ENCODE measurements at places on chromosomes 11 and 22. TPM values are rescaled to one million over a fixed set of nuclear protein-coding genes. Genes with fewer than 3 reads are reported as not detected.

SERPING1 gene
- total RNA-seq = 7.0 TPM

SRRD gene
- total RNA-seq = 21.4 TPM

- no peaks in the 10 kb centered on the region for H3K4me1 ChIP-seq
- no peaks in the 10 kb centered on the region for H3K27me3 ChIP-seq
- H3K27ac ChIP-seq = no peak overlapping the region
- no peak overlapping the region for H3K4me3 ChIP-seq
- no peaks in the 10 kb centered on the region for H3K36me3 ChIP-seq
Measured at GRCh38 chr11:134455516-134455915, 43.5 kb upstream of the B3GAT1 start.

DNA sequence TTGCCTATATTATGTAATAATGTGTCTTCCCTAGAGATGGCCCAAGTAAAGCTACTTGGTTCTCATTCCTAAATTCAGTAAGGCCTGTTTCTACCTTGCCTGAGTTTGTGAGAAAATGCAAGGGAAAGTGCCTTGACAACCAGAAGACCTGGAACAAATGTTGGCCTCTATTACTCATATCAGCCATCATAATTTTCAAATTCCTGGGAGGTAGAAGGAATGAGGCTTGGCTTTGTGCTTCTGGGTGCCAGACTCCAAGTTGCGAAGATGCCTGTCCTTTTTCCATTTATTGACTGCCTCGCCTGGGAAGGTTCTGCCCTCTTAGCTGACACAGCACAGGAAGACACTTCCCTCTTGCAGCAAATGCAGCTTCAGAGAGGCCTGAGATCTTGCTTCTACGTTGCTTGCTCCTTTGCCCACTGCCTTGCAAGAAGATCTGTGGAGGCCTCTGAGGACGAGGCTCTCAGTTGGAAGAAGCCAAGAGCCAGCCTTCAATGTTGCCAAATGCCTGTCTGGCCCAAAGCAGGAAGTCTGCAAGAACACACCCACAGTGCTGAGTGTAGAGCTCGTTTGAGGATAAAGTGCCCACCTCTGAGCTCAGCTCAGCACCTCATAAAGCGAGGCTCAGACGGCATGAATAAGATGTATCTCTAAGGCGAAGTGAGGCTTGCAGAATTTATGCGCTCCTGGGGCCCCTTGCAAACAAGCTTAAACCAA is 120.1 kb downstream of the GALNT18 start:
- no peaks in the 10 kb centered on the region for H3K27me3 ChIP-seq
- H3K4me1 ChIP-seq = peaks cover 3% of the 10 kb centered on the region
- H3K4me3 ChIP-seq = no peak overlapping the region
- no peak overlapping the region for H3K27ac ChIP-seq
- no peak for DNase-seq

DNA sequence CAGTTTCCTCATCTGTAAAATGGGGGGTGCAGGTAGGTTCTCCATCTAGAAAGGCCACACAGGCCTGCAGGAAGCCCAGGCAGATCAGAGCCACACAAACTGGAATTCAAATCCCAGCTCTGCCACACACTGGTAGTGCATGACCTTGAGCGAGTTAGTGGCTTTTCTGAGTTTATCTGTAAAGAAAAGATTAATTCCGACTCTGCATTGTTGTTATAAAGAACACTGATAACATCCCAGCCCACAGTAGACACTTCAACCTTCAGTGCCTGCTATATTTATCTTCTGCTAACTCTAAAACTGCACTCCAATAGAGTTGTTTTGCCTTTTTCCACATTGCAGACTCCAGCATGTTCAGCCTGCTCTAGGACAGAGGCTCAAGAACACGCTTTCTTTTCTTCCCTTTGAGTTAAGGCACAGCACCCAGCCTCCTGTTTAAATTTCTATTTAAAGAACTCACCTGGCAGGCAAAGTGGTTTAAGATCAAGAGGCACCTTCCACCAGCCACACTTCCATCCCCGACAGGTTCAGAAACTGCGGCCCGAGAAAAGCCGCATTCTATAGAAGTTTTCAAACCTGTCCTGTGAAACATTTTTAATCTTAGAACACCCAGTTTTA is 133.9 kb downstream of the PLEKHA7 start:
- H3K27me3 ChIP-seq = no peaks in the 10 kb centered on the region
- H3K27ac ChIP-seq = no peak overlapping the region
- H3K4me3 ChIP-seq = no peak overlapping the region
- no peak for DNase-seq
- no peaks in the 10 kb centered on the region for H3K36me3 ChIP-seq

DNA sequence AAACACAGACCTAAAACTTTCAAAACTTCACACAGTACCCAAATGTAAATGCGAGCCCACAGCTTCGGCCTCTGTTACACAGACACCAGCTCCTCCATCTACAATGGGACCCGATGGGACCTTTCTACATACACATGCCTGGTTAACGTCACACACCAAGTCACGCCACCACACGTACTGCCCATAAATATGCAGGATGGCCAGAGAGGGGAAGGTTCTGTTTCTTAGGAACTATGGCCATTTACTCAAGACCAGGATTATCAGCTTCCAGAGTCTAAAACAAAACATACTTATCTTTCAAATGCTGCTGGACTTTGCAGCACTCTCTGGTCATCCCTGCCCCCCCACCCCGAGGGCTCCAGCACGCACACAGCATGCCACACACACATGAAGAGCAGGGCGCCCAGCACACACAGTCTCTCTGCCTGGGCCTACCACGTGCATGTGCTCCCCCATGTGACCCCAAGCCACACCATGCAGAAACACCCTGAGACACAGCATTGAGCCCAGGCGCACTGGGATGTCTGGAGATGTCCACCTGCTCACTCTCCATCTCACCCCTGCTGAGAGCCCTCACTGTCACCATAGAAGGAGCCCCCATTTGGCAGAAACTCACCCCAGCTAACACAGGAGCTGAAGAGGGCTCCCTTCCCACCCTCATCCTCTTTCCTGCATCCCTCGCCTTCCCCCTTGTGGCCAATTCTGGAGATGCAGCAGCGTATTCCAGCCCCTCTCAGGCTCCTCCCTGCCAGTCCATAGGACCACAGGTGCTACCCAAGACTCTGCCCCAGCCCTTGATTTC is 61.8 kb downstream of the SLC22A12 start:
- no peaks in the 10 kb centered on the region for H3K4me1 ChIP-seq
- no peak overlapping the region for H3K27ac ChIP-seq
- H3K4me3 ChIP-seq = no peak overlapping the region
- H3K36me3 ChIP-seq = no peaks in the 10 kb centered on the region

GRCh38 chr11:110081462-110082376 is 11.5 kb upstream of the ZC3H12C start:
- no peaks in the 10 kb centered on the region for H3K27me3 ChIP-seq
- DNase-seq = no peak
- no peaks in the 10 kb centered on the region for H3K4me1 ChIP-seq
- H3K4me3 ChIP-seq = no peak overlapping the region
- no peak overlapping the region for H3K27ac ChIP-seq
